ENCODE measurements at places on chromosomes 1 and 21.

DNA sequence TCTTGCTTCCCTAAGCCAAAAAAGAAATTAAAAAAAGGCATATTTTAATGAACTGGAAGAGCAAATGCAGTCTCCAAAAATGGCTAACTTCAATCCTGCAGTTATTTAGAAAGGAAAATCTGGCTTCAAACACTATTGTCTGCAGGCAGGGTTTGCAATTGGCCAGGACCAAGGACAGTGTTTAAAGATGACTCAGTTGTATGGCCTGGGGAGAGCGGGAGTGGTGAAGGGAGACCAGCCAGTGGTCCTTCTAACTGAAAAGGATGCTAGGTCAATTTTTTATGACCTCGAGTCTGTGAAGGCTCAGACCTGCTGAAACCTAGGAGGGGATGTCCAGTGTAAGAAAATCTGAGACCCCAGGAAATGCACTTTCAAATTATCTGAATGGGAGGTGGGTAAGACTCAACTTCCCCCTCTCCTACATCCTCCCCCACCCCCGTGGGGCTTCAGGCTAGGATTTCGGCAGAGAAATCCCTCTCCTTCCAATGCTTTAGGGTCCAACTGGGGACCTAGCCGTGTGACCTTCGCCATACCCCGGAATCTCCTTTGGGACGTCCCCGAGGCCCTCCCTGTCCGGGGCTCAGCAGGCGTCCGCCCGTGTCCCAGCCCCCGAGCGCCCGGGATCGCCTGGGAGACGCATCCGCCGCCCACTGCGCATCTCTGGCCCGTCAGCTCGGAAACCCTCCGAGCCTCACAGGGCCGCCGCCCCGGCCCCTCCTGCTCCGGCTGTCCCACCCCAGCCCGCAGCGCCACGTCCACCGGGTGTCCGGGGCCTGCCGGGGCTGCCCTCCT, 602 bp upstream of the RIMKLA start:
- DNase-seq = peak; percentile 27

DNA sequence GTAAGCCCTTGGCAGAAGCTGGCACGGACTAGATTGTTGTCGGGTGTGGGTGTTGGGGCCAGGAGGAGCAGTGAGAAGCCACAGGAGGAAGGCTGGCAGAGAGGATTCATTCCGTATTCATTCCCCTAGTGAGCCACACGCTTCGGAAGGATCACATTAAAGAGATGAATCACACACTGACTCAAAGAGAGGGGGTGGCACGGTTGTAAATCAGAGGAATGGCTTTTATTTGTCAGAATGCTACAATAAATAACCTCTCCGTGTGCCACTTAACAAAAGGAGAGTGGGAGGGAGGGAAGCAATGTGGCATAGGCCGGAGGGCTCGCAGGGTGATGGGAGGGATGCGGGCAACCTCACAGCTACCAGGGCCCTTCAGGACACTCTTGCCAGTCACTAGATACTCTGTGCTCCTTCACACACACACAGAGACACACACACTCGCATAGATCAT, 135.5 kb downstream of the HIVEP3 start:
- no peak for DNase-seq

DNA sequence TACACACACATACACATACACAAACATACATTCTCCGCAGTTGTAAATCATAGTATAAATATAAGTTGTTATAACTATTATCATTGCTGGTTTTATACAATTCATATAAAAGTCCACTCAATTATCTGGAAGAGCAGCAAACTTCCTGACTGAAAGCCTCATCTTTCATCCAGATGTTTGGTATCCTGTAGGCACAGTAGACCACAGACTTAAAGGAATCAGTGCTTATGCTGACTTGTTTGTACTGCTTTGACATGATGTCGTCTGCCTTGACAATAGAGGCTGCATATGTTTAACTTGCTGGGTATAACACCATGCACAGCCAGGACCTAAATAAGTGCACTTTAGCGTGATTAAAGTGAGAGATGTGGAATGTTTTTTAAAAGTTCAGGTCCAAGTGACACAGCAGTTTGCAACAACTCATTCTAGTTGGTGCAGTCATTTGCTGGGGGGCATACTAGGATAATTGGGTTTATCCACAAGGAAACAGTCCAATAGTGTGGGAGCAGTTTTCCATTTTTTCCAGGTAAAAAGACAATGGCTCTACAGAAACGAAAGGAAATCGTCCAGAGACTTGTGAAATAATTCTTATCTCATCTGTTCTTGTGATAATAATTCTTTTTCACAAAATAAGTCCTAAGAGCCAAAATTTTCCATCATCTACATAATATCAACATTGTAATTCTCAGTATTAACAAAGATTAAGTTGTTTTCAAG, 110.3 kb upstream of the TSPAN2 start:
- no peak for DNase-seq

GRCh38 chr1:180278194-180278515, 48.1 kb downstream of the LHX4 start:
- DNase-seq = no peak

DNA sequence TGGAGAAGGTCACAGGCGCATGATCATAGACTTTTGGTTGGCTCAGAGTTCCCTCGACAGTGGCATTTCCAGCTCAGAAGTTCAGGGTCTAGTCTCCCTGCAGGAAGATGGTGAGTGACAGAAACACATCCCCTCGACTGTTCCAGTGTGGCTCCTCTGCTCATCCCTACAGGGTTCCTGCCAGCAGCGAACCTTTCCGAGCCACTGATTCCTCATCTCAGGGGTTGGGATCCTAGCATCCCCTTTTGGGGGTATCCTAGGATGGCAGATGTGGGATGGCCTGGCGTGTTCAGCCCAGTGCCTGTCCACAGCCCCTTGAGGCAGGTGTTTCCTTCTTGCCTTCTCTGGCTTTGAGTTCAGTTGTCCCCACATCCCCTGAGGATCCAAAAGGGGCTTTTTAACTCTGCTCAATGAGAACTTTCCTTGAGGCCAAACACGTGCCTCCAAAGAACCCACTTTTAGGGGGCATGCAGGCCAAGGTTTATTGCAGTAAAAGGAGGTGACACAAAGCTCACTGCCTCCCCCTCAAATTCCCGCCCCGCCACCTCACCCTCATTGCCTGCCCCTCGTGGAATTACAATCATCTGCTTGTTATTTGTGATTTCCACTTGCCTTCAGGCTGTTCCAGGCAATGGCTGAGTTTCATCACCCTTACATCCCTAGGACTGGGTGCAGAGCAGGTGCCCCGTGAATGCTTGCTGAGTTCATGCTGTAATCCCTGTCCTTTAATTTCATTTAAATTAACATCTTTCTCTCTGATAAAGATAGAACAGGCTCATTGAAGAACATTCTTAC, 440.7 kb downstream of the CAMTA1 start:
- no peak for DNase-seq

GRCh38 chr21:45073301-45074047, 906 bp upstream of the ADARB1 start:
- DNase-seq = peak; percentile 56

GRCh38 chr1:82830690-82831380, 1030.1 kb downstream of the ADGRL2 start:
- no peak for DNase-seq

GRCh38 chr1:27672750-27673112, 739 bp upstream of the IFI6 start:
- no peak for DNase-seq

DNA sequence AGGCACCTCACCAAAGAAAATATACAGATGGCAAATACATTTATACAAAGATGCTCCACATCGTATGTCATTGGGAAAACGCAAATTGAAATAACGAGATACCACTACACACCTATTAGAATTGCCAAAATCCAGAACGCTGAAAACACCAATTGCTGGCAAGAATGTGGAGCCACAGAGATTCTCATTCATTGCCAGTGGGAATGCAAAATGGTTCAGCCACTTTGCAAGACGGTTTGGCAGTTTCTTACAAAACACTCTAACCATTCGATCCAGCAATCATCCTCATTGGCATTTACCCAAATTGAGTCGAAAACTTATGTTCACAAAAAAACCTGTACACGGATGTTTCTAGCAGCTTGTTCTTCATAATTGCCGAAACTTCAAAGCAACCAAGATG, 223.3 kb upstream of the GREM2 start:
- DNase-seq = no peak

DNA sequence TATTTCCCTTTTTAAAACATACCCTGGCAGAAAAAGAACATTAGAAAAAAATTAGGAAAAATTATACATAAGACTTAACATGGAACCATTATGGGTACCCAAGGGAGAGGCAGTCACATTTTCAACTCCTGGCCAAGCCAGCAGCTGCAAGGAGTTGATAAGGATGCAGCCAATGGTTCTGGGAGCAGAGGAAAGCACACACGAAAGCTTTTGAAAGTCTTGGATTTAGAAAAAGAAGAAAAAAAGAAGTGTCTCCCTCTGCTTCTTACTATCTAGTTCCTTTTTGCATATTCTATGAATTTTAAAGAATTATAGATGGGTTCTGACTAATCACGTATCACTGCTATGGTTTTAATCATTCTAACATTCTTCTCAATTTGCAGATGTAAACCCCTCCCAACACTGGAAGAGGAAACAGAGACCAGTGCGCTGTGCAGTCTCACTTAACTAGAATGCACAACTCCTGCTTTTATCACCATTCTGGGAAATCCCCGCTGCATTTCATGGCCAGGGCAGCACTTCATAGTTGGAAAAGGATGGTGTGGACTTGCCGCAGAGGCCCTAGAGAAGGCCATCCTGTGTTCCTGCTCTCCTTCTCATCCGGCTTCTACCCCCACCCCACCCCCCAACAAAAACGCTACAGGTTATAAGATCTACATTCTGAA, 2.7 kb upstream of the CD58 start:
- DNase-seq = no peak

DNA sequence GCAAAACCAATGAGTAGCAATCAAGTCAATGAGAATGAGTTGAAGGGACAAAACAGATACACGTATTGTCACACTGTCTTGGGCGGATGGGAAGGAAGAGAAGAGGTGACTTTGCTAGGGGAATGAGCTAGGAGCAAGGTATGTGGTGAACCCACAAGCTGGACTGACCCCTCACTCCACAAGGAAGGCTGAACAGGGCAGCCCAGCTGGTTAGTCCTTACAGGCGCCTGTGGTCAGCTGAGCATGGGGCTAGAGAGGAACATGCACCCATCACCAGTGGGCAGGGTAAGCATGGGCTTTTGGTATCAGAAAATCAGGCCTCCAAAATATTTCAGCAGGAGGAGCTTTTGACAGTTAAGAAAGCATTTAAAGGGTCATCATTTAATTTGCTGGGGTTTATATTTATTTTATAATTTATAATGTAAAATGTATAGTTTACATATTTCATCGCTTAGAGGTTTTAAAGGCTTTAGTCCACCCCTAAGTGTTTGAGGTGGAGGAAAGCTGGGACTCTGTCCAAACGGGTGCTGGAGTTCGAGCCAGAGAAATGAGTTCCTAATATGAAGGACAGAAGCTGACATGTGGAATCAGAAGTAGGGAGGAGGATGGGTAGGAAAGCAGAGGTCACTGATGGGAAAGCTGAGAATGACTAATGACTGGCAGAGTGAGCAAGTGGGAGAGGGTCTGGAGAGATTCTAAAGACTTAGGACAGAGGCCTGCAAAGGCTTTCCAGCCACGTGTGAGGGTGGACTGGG, 22.0 kb upstream of the ACBD6 start:
- DNase-seq = no peak

DNA sequence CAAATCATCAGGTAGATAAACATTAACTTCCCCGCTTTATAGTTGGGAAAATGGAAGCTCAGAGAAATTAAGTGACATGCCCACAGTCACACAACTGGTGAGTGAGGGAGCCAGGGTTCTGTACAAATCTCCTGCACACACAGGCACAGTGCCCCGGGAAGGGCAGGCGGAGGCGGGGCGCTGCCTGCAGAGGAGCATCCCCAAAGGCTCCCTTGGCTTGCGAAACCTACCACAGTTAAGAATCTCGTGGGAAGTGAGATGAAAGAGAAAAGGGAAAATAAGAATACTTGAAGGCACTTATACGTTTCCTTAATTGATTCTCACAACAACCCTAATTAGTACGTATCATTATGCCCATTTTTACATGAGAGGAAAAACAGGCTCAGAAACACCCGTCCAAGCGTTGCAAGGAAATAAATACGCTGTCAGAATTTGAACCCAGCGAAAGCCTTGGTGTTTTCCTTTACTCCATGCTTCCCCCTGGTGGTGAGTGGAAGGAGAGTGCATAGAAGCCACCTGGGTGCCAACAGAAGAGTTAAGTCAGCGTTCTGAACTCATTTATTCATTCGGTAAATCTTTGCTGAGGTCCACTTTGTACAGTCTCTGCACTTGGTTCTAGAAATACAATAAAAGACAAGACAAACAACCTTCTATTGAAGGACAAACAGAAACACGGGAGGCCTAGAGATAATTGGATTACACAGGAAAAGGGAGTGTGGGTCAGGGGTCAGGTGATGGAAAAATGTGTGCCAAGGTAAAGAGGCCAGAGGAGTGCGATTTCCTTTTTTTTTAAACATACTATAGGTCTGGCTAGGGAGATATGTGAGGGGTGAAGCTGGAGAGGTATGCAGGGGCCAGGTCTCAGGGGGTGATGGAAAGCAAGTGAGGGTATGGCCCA, 28.4 kb downstream of the ACP6 start:
- DNase-seq = peak; percentile 45

- no peak for DNase-seq
Measured at GRCh38 chr1:30770150-30770549, 12.6 kb upstream of the LAPTM5 start.

GRCh38 chr1:213287987-213288386, 236.9 kb downstream of the RPS6KC1 start:
- no peak for DNase-seq

GRCh38 chr1:225435487-225435886, 7.6 kb upstream of the LBR start:
- DNase-seq = no peak

DNA sequence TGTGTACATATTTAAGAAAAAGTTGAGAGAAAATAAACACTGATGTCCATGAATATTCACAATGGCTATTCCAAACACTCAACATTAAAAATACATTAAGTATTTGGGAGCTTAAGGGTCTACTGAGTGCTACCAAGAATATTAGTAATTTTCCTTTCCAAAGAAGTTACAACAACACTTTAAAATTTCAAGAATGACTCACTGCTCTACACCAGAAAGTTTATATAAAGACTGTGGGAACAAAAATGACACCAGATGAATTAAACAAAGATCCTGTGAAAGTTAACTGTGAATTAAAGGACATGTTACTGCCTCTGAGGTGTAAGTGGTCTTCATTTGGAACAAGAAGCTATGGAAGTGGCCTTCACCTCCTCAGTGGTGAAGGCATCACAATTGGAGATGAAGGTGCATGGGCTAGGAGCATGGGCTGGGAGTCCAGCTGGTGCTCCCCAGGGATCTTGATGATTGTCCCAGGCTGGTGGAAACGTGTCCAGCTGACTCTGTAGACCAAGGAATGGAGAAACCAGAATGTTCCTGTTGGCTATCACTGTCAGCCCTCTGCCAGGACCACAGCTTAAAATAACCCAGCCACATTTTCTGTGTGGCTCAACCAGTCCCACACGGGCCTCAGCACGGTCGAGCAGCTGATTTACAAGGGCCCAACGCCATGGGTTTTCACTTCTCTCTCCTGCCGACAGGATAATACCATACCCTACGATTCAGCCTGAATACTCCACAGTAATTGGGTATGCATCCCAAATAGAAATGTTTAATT, 28.8 kb downstream of the TAF5L start:
- no peak for DNase-seq

GRCh38 chr1:61157468-61157987, 75.2 kb downstream of the NFIA start:
- peak; percentile 32 for DNase-seq

All from HuH-7 (cell line).